ENCODE measurements at places on chromosomes 4 and X.

GRCh38 chr4:125849869-125850268 lies 535.1 kb downstream of the FAT4 start:
- no peak for DNase-seq

GRCh38 chr4:20043991-20044390 lies 207.7 kb upstream of the SLIT2 start:
- no peak for DNase-seq

- no peak for DNase-seq
These were observed 79.3 kb upstream of the BCOR start for GRCh38 chrX:40177117-40177430.

DNA sequence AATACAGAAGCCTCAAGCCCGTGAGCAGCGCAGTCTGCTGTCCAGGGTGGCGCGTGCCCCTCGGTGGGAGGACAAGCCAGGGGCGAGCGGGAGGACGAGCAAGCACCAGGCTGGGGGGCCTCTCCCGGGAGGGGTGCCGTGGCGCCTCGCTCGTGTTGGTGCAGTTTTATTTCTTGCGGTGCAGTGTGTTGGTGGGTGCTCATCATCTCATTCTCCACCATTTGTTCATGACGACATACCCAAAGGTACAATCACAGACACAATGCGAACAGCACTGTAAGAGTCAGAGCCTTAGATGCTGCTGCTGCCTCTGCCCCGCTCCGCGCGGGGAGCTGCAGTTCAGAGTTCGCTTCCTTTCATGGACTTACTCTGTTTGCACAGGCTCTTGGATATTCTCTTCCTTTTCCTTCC lies 30.3 kb downstream of the RGS12 start:
- DNase-seq = no peak

DNA sequence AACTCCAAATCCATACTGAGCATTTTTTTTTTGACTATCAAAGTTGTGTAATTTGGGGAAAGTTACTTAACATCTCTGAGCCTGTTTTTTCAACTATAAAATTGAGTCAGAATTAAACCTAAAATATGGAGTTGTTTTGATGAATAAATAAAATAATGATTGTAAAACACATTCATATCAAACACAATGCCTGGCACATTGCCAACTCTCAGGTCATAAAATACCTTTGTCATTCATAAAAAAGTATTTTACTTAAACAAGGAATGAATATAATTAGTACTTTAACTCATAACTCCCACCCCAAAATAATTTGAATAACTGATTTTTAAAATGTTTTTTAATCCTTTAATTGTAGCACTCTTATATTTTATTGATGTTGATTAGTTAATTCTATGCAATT lies 3.8 kb upstream of the GPR174 start:
- no peak for DNase-seq

- DNase-seq = no peak
These were observed 47.8 kb downstream of the CRLF2 start for GRCh38 chrX:1164322-1165288.

GRCh38 chr4:6338175-6338950 lies 68.7 kb downstream of the WFS1 start:
- DNase-seq = no peak

- DNase-seq = no peak
These were observed 35.4 kb downstream of the TMEM131L start for GRCh38 chr4:153501578-153501977.

DNA sequence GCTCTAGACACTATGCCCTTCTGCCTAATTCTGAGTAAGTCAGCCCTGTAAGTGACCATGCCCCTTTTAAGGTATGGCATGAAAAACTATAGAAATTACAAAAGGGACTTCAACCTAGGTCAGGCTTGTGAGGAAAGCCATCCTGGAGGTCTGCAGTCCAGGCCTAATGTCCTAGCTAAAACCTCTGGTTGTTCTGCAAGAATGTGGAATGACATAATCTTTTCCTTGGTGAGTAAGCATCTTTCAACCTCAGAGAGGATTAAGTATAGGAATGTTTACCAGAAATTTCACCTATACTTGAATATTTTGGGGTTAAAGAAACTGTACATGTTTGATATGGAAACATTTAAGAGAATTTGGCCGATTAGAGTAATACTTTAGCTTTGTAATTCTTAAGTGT lies 23.8 kb upstream of the HPSE start:
- DNase-seq = no peak

DNA sequence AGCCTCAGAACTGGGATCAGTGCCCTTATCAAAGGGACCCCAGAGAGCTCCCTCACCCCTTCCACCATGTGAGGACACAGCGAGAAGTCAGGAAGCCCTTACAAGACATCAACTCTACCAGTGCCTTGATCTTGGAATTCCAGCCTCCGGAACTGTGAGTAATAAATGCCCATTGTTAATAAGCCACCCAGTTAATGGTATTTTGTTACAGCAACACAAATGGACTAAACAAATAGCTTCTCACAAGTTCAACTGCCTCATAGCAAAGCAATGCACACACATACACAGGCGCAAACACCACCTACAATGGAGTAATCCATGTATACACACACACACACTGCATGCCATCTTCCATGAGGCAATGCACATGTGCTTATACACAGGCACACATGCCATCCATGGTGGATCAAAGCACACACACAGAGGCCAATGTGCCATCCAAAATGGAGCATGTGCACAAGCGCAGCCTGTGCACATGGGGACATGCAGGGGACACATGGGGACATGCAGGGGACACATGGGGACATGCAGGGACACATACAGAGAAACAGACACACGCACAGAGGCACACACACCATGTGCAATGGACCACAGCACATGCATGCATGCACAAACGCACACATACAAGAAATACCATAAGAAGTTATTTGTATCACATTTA lies 137.6 kb upstream of the TBL1X start:
- DNase-seq = no peak

GRCh38 chrX:11757397-11757718 lies 679 bp upstream of the MSL3 start:
- no peak for DNase-seq

DNA sequence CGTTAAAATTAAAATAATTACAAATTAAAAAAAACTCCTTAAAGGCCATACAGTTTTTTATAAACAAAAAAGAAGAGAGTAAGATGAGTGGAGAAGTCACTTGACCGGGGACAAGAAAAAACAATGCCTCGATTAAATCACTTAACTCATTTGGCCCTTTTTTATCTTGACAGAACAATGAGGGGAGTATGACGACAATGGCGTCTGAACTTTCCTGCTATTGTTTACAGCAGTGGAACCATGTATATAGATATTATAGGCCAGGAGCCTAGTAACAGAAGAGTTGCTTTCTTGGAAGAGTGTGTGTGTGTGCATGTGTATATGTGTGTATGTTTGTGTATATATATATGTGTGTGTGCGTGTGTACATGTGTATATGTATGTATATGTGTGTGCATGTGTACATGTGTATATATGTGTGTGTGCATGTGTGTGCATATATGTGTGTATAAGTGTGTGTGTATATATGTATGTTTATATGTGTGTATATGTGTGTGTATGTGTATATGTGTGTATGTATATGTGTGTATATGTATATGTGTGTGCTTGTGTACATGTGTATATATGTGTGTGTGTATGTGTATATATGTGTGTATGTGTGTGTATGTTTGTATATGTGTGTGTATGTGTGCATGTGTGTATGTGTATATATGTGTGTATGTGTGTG lies 153.4 kb upstream of the FAT1 start:
- DNase-seq = no peak

DNA sequence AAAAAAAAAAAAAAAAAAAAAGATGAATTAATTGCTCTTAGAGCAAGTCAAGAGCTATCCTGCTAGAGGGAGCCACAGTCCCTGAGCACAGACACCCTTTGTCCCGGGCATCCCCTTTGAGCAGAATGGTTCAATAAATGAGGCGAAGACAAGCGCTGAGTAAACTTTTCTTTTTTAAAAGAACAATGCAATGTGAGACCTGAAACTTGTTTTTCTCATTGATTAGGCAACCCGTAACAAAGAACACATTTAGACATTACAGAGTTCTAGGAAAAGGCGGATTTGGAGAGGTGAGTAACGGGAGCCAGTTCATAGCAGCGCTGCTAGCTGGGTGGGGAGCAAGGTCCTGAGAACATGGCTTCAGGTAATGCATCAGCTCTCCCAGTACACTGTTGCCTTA lies 46.1 kb downstream of the GRK4 start:
- DNase-seq = no peak

GRCh38 chr4:18981234-18981615 lies 959.7 kb upstream of the LCORL start:
- DNase-seq = no peak

GRCh38 chr4:118760092-118760491 lies 74.9 kb downstream of the METTL14 start:
- no peak for DNase-seq

- no peak for DNase-seq
These were observed 250.7 kb upstream of the GATB start for GRCh38 chr4:152011469-152011868.

DNA sequence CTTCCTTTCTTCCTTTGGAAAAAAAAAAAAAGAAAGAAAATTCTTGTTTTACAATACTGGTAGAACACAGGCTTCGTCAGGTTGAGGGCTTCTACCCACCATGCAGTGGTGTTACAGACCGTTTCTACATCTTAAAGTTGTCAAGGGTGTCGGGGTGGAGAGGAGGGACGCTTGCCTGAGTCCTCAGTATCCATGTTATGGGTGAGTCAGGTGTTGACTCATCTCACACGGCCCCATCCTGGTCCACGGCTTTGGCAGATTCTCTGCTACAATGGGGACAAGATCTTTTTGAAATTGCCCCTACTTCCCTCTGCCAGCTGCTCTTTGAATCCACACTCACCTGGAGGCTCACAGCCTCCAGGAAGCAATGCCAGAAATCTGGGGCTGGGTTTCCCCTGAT lies 310.3 kb upstream of the ZFP42 start:
- DNase-seq = no peak

DNA sequence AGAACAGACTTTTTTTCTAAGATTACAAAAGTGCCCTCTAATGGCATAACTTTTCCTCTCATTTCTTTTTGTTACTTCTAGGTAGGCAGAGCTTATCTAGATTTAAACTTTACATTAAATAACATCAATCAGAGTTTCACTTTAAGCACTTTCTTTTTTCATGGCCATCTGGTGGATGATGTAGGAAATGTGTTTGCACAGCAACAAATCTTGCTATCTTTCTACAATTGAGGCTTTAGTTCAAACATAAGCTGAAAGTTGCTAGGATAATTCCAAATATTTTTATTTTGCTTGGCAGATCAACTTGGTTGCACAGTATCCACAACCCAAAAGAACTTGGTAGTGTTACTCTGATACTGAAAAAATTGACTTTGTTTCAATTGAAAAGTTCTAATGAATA lies 22.0 kb downstream of the NDNF start:
- DNase-seq = no peak

- DNase-seq = no peak
These were observed 1456.9 kb downstream of the TECRL start for GRCh38 chr4:62952366-62952765.

GRCh38 chrX:103556963-103557612 lies 28.2 kb upstream of the TCEAL4 start:
- DNase-seq = no peak

DNA sequence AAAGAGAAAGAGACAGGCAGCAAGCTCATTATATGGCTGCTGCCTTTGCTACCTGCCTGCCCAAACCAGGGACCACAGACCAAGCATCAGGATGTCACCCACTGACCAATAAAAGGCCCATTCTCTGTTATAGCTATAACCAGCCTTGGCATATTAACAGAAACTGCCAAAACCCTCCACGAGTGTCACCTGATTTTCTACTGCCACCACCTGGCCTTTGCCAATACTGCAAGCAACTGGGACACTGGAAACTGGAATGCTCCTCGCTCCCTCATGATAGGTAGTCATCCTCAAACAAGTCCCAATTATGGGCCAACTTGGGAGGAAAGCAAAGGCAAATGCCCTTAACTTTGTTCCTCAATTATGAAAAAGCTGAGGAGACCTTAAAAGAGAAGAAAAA lies 76.0 kb downstream of the SPIN4 start:
- no peak for DNase-seq

DNA sequence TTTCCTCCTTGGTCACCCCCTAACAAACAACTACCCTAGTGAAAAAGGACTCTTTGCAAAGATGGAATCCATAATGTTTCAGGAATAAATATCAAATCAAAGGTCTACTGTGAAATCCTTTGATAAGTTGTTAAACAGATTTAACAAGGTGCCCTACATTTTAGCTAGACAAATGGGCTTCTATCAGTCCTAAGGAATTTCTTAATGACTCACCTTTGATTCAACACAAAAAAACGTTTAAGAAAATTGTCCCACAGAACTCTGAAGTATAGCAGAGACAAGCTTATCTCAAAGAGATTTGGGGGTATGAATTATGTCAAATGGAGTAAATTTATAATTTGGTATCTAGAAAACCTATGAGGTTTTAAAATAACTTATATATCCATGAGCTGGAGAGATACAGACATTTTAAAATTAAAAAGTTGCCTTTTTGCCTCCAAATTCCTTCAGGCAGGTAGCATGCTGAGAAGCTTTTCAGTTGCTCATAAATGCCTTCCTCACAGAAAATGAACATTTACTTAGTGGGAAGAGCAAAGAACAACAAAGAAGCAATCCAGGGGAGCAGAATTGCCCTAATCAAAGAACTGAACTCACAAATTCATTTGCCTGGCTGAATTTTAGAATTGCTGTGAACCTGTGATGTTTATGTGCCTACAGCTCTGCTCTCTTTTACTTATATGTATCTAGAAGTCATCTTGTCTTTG lies 649.3 kb downstream of the STPG2 start:
- no peak for DNase-seq

DNA sequence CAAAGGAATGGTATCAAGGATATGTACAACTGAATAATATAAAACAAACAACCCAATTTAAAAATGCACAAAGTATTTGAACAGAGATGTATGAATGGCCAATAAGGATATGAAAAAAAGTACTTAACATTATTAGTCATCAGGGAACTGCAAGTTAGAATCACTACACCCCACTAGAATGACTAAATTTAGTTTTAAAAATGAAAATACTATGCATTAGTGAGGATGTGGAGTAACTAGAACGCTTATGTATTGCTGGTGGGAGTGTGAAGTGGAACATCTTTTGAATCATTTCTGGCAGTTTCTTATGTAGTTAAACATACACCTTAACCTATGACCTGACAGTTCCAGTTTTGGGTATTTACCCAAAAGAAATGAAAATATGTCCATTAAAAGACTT lies 13.0 kb upstream of the SLC16A2 start:
- no peak for DNase-seq

GRCh38 chr4:168150420-168151050 lies 58.2 kb downstream of the ANXA10 start:
- DNase-seq = no peak

DNA sequence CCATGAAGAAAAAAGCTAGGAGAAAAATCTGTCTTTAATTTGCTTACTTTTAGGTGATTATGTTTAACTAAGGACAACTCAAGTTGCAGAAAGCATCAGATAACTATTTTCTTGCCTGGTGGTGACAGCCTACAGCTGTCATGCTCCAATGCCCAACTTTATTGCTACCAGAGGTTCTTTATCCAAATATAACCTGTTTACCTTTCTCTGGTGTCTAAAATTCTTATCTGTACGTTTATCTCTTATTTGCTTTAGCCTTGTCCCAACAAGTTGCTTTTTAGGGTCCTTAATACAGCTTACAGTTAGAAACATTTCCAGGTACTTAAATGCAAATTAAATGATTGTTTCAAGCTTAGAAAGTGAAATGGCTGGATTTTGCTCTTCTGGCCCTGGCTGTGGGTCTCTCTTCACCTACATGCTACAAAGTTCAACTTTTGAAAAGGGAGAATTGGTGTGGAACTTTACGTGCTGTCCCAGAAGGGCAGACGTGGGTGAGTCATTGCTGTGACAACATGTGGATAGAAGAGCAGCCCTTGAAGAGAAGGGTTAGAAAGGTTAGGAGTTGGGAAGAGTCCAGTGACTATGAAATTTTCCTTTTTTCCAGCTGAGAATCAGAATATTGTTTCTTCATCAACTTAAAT lies 60.7 kb downstream of the HPGD start:
- no peak for DNase-seq
